ENCODE measurements at places on chromosomes 2 and 18. TPM values are rescaled to one million over a fixed set of nuclear protein-coding genes. Genes with fewer than 3 reads are reported as not detected.

C2orf66 gene
- not detected for total RNA-seq

OXER1 gene
- 0.47 TPM for total RNA-seq

- DNase-seq = no peak
These were observed 315.8 kb upstream of the POU3F3 start for GRCh38 chr2:104538077-104538476.

- DNase-seq = no peak
These were observed 126.6 kb downstream of the COMMD1 start for GRCh38 chr2:62032096-62032495.

GRCh38 chr2:51782921-51783765 is 751.2 kb upstream of the NRXN1 start:
- no peak for DNase-seq

DNA sequence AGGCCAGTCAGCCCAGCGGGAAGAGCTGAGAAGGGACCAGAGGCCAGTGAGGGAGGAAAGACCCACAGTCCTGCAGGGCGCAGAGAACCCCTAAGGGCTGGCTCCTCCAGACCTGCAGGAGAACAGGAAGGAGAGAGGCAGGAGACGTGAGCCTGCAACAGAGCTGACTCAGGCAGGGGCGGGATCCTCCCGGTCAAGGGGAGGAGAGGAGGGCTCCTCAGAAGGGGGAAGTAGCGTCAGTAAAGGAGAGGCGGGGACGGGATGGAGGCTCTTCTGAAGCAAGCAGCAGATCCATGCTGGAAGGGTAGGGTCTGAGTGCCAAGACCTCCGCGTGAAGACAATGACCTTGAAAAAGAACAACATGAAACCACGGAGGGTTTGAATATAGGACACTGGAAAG is 50.8 kb downstream of the TRABD2A start:
- no peak for DNase-seq

DNA sequence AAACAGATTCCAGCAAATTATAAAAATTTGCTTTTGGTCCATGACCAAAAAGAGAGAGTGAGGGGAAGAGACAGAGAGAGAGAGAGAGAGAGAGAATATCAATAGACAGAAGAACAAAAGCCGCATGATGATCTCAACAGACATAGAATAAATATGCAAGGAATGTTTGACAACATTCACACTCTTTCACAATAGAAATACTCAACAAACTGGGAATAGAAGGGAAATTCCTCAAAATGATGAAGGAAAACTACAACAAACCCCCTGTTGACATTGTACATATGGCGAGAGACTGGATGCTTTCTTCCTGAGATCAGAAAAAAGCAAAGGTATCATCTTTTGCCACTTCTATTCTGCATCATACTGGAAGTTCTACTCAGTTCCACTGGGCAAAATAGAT is 309.7 kb downstream of the RAD51AP2 start:
- DNase-seq = no peak

PDK1 gene
- 26.6 TPM for total RNA-seq

DNA sequence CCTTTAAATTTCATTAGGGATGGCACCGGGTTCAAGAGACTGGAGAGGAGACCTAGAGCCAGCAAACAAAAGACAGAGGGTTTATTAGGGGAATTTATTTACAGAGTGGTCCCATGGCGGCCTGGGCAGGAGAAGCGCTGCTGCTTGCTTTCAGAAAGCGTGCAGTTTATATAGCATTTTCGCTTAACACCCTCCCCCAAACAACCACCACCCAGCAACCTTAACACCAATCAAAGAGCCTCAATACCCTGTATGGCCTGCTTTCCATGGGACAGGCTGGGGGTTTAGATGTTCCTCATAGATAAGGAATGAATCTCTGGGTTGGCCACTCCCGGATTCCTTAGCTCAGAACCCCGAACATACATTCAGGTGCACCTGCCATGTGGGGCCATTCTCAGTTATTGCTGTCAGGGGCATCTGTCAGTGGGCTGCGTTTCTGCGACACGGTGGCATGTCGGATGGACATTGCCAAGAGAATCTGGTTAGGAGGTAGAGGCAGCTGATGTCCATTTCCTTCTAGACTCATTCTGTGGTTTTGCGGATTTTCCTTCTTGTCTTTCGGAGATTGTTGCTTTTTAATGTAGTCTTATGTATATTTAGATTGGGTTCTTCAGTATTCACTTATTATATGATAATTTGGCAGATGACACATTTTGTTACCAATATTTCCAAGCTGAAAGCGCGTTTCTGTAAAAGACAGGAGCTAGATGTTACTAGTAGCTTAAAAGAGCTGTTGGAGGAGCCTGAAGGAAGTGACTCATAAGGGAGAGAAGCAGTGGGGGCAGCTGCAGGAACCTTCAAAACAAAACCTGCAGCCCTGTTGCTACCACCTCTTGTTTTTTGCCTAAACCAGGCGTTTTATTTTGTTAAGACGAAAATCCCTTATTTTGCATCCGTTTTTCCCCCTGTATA is 7.2 kb downstream of the AGAP1 start:
- DNase-seq = no peak

DNA sequence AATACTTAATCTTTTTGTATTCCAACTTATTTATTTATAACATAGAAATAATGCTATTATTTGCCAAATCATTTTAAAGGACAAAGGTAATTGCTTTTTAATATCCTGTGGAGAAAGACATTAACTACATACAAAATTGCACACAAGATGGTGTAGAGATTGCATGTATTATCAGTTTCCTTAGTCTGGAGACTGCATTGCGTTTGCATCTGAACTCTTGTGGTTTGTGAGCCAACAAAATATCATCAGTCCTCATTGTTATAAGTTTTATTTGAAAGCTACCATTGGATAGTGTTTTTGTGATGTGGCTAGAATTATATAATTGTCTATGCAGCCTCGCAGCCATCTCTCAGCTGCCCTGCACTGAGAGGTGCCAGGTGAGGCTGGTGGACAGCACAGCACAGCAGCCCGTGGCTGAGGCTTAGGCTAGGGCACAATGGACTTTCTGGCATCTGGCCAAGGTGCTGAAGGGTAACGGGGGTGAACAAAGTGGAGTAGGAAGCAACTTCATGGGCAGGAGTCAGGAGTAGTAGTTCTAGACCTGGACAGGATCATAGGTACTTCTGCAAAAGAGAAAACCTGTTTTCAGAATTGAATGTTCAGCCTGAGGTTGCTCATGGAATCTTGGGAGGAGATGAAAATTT is 15.1 kb downstream of the RASGRP3 start:
- no peak for DNase-seq

- no peak for DNase-seq
These were observed 1.5 kb downstream of the ROCK1 start for GRCh38 chr18:21109936-21110712.

DNA sequence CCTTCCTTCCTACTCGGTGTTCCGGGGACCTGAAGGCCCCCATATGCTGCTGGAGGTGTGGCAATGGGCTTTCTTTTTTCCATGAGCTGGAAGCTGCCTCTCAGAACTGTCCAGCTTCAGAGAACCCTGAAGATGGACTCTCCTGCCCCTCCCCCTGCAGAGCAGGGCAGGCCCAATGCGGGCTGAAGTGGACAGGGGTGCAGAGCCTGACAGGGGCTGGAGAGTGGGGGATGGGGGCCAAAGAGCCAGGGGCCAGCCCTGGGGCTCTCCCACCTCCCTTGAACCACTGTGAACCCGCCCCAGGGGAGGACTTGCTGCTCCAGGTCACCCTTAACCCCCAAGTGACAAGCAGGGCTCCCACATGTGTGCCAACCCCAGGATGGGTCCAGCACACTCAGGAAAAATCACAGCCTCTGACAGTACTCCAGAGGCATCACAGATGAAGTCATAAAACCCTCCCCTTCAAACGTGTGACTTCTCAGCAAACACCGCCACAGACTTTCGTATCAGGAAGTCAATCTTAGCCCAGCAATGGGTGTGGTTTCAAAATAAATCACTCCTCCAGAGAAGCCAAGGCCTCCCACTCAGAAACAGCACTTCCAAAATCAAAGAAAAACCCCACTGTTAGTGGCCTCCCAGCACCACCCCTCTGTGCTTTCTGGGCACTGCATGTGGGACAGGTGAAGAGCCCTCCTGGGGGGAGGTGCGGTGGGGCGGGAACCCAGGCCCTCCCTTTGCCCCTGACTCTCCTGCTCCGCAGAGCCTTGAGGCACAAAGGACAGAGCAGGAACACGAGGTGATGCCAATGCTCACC is 135.8 kb downstream of the HDAC4 start:
- peak; percentile 73 for DNase-seq

DNA sequence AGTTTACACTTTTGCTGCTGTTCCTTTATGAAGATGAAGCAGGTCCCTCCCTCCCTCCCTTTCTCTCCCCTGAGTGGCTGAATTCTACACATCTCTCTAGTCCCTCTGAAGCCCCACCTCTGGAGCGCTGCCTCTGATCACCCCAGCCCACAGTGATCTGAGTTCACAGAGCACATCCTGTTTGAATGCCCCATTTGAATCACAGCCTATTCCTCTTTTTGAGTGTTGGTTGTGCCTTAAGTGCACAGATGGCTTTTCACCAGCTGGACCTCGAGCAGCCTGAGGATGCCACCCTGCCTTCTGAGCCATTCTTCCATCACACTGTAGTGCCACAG is 87.1 kb downstream of the ITGB1BP1 start:
- no peak for DNase-seq

SPP2 gene
- total RNA-seq = not detected

MC5R gene
- total RNA-seq = not detected

CRYGD gene
- total RNA-seq = not detected

GPBAR1 gene
- 10.7 TPM for total RNA-seq

GRCh38 chr18:60684843-60685513 is 312.4 kb upstream of the MC4R start:
- no peak for DNase-seq

DNA sequence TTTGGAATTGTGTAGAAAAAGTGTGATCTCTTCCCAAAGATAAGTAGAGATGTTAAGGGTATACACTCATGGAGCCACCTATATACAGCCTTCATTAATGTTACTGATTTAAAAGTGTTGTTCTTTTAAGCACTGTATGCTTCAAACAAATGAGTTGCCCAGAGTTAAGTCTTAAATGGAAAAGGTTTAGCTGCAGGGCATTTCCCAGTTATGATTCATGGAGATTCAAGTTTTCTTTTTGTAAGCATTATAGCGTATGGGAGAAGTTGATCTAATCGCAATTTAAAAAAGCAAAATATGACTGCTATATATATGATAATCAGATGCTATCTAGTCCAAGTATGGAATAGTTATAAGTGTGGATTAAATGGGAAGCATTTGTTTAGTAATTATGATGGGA is 4.8 kb downstream of the PDK1 start:
- no peak for DNase-seq

- no peak for DNase-seq
These were observed 48.2 kb downstream of the CRIM1 start for GRCh38 chr2:36403675-36404230.

SCYGR4 gene
- total RNA-seq = not detected

DNA sequence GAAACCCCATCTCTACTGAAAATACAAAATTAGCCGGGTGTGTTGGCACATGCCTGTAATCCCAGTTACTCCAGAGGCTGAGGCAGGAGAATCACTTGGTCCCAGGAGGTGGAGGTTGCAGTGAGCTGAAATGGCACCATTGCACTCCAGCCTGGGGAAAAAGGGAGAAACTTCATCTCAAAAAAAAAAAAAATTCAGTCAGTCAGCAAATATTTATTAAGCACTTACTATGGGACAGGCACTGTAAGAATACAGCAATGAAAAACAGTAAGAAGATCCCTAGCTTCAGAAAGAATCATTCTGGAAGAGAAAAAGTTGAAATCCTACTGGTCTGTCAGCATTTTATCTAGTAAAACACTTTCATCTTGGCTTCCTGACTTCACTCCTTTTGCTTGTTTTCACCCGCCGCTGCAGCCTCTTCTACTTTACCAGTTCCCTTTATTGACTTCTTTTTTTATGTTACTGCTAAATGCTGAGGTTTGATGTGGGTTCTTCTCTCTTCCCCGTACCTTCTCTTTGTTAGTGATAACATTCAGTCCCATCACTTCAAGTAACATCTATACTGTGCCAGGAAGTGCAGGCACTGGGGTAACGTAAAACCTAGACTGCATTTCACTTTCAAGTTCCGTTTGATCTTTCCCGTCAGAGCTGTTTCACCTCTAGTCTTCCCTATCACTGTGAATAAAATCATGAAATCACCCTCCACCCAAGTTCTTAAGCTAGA is 10.8 kb upstream of the TAF4B start:
- no peak for DNase-seq

ST6GAL2 gene
- total RNA-seq = 0.59 TPM

- DNase-seq = no peak
These were observed 38.3 kb upstream of the OTOF start for GRCh38 chr2:26516246-26516645.

GRCh38 chr2:20012282-20013125 is at the start of gene MATN3:
Gene MATN3 (minus strand): TSS chr2:20012668. CDS start chr2:20012631, 37 bp downstream.
- DNase-seq = no peak

DNA sequence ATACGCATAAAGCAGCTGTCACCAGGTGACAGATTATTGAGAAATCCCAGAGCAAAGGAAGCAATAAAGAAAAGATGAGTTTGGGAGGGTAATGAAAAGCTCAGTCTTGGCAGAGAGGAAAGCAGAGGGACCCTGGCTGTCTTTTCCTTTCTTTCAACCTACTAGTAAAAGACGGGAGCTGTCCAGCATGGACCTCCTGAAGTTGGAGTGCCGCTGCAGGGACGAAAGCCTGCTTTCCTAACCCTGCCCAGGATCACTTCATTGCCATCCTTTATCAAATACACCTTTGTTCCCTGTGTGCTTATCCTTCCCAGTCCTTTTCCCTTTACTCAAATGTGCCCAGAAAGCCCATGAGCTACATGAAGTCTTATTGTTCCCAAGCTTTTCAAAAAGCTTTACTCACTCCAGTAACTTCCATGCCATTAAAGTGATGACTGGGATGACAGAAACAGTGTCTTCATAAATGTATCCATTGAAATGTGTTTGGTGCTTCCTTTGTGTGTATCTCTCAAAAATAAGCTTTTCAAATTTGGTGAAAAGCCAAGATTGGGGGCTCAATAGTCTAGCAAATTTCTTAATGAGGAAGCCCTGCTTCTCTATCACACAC is 3.7 kb upstream of the SPR start:
- no peak for DNase-seq

MTLN gene
- total RNA-seq = 261 TPM
